Activated T-helper 2 cell treated with anti-CD3 and anti-CD28 coated beads, Interferon-gamma antibody, Interleukin-2, Interleukin-4, amounts not matched to agents 10 μg/mL and 5 μg/mL and 100 μg/mL, durations not matched to agents 14 hours and 24 hours and 36 hours (primary cell): ENCODE measurements at places on chromosomes 5 and 9. TPM values are rescaled to one million over a fixed set of nuclear protein-coding genes. Genes with fewer than 3 reads are reported as not detected.

The BARX1 gene
- 0.52 and 0.83 TPM in 2 replicates for total RNA-seq

The FBP1 gene
- total RNA-seq: 0.23 TPM in 1 of 2 replicates, not detected in the other

The GRXCR2 gene
- not detected in 2 replicates for total RNA-seq

- no peak overlapping the region for H3K27ac ChIP-seq
- no peaks in the 10 kb centered on the region for H3K36me3 ChIP-seq
- no peak overlapping the region for H3K4me3 ChIP-seq
- no peak for DNase-seq
- H3K27me3 ChIP-seq: peaks cover 59% of the 10 kb centered on the region
- H3K4me1 ChIP-seq: peaks cover 17% of the 10 kb centered on the region
Measured at GRCh38 chr5:83475935-83476814, 4.6 kb downstream of the VCAN start.

- no peak overlapping the region for H3K4me3 ChIP-seq
- peaks cover 2% of the 10 kb centered on the region for H3K36me3 ChIP-seq
- H3K27me3 ChIP-seq: no peaks in the 10 kb centered on the region
- DNase-seq: no peak
Measured at GRCh38 chr9:125511789-125512660, 195.0 kb downstream of the MAPKAP1 start.

DNA sequence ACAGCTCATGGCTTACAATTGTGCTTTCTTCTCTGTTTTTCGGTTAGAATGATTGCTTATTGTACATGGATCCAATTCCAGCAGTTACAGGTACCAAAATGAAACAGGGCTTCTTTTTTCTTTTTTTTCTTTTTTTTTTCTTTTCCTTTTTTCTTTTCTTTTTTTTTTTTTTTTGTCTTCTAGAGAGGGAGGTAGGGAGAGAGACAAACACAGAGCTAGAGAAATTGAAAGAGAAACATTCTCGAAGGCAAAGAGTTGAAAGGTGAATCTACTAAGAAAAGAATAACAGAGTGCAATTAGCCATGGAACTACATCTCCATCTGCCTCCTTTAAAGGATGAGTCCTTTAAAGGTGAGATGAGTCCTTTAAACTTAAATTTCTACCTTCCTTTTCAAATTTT is 1.0 kb upstream of the EDIL3 start:
- H3K27ac ChIP-seq: no peak overlapping the region
- no peak for DNase-seq
- peaks cover 43% of the 10 kb centered on the region for H3K27me3 ChIP-seq
- H3K4me3 ChIP-seq: no peak overlapping the region
- H3K4me1 ChIP-seq: peaks cover 8% of the 10 kb centered on the region
